ENCODE measurements at places on chromosomes 7 and 10.

GRCh38 chr7:69402696-69403095 is 195.6 kb upstream of the AUTS2 start:
- peaks cover 2% of the 10 kb centered on the region for H3K27me3 ChIP-seq
- no peak for DNase-seq
- no peak overlapping the region for H3K4me3 ChIP-seq
- H3K27ac ChIP-seq = no peak overlapping the region
- no peaks in the 10 kb centered on the region for H3K4me1 ChIP-seq

DNA sequence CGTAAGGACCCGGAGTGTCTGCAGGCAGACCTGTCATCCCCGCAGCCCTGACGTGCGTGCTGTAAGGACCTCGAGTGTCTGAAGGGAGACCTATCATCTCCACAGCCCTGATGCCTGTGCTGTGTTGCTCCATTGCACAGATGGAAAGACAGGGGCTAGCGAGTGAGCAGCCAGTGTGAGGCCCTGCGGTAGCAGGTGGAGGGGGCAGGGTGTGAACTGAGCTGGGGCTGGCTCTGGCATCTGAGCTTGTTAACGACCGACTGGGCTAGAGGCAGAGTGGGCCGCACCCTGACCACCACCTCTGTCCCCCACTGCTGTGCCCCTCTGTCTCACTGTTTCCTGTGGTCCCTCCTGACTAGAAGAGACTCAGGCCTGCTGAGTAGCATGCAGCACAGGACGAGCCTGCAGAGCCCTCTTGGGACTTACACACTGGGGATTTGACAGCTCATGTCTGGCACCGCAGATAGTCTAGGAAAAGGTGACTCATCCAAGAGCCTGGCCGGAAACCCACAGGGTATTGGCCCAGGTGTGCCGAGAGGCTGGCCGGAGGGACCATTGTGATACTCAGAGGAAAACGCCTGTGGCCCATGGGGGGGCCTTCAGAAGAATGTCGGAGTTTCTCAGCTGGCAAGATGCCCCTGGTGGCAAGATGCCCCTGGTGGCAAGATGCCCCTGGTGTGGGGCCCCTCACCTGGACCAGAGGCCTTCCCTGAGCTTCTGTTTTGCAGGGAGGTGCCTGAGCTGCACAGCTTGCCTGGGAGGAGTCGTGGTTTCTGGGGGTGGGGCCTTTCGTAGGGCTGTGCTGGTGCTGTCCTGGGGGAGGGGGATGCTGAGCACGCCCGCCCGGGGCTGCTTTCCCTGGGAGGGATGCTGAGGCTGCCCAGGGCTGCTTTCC is 34.3 kb downstream of the INPP5A start:
- peak; percentile 87 for DNase-seq
- H3K27ac ChIP-seq = no peak overlapping the region
- H3K4me1 ChIP-seq = peaks cover 54% of the 10 kb centered on the region

GRCh38 chr7:90698616-90699015 is 102.5 kb downstream of the CDK14 start:
- H3K36me3 ChIP-seq = no peaks in the 10 kb centered on the region
- no peaks in the 10 kb centered on the region for H3K4me1 ChIP-seq
- H3K27ac ChIP-seq = no peak overlapping the region
- no peak overlapping the region for H3K4me3 ChIP-seq
- no peak for DNase-seq

GRCh38 chr10:87053577-87054181 is 33.6 kb downstream of the FAM25A start:
- H3K4me1 ChIP-seq = peaks cover 18% of the 10 kb centered on the region
- DNase-seq = no peak
- H3K27me3 ChIP-seq = no peaks in the 10 kb centered on the region
- peaks cover 73% of the 10 kb centered on the region for H3K36me3 ChIP-seq
- H3K27ac ChIP-seq = no peak overlapping the region

GRCh38 chr7:96179837-96180236 is 142.1 kb downstream of the SLC25A13 start:
- no peak overlapping the region for H3K4me3 ChIP-seq
- DNase-seq = no peak
- no peak overlapping the region for H3K27ac ChIP-seq
- peaks cover 49% of the 10 kb centered on the region for H3K36me3 ChIP-seq
- no peaks in the 10 kb centered on the region for H3K4me1 ChIP-seq

DNA sequence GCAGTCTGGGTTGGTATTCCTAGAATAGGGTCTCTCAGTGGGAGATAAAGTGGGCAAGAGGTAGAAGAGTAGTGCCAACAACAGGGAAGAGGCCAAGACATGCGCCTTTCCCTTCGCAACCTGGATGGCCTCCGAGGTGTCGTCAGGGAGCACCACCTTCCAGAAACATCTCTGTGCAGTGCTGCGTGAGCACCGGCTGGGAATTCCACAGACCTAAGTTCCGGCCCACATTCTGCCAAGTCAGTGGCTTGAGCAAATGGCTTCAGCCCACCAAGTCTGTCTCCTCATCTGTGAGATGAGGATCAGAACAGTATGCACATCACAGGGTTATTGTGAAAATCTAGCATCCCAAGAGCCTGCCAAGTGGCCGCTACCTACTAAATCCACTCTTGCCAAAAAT is 40.6 kb downstream of the CCDC3 start:
- H3K4me1 ChIP-seq = no peaks in the 10 kb centered on the region
- no peaks in the 10 kb centered on the region for H3K27me3 ChIP-seq
- no peaks in the 10 kb centered on the region for H3K36me3 ChIP-seq
- DNase-seq = no peak
- no peak overlapping the region for H3K27ac ChIP-seq

- no peaks in the 10 kb centered on the region for H3K4me1 ChIP-seq
- H3K27ac ChIP-seq = no peak overlapping the region
- H3K27me3 ChIP-seq = no peaks in the 10 kb centered on the region
- H3K4me3 ChIP-seq = no peak overlapping the region
- peak; percentile 8 for DNase-seq
Observed at GRCh38 chr7:141593134-141593533, 41.9 kb downstream of the AGK start.

GRCh38 chr7:93316730-93317129 is 84.6 kb downstream of the VPS50 start:
- H3K27ac ChIP-seq = no peak overlapping the region
- no peaks in the 10 kb centered on the region for H3K4me1 ChIP-seq
- no peaks in the 10 kb centered on the region for H3K36me3 ChIP-seq
- no peak for DNase-seq
- no peak overlapping the region for H3K4me3 ChIP-seq
- no peaks in the 10 kb centered on the region for H3K27me3 ChIP-seq

Measured in common myeloid progenitor, CD34-positive (primary cell).